Activated naive CD4-positive, alpha-beta T cell treated with anti-CD3 and anti-CD28 coated beads, Interleukin-2, amount 50 U/mL, for 72 hours (primary cell): ENCODE measurements at places on chromosomes 5 and 9. TPM values are rescaled to one million over a fixed set of nuclear protein-coding genes. Genes with fewer than 3 reads are reported as not detected.

LOX gene
- total RNA-seq, result not detected

- no peak for DNase-seq
Observed at GRCh38 chr9:23643656-23644258, 182.3 kb downstream of the ELAVL2 start.

GRCh38 chr5:73867345-73868335 is 241.6 kb downstream of the ARHGEF28 start:
- DNase-seq, result no peak

DNA sequence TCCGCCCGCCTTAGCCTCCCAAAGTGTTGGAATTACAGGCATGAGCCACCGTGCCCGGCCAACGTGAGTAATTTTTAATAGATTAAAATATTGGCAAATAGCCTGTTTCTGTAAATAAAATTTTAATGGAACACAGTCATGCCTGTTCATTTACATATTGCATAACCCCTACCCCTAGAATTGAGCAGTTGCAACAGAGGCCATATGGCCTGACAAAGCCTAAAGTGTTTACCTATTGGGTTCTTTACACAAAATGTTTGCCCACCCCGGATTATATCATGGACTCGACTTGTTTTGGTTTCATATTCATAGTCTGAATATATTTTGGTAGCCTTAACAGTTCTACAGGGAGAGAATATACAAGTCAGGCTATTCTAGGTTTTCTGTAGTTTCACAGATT is 5.3 kb downstream of the NSA2 start:
- DNase-seq, result no peak

GRCh38 chr9:111999319-111999718 is 102.7 kb downstream of the UGCG start:
- no peak for DNase-seq
